Nephron progenitor cell (in vitro differentiated cells): ENCODE measurements at places on chromosomes 16 and 17.

DNA sequence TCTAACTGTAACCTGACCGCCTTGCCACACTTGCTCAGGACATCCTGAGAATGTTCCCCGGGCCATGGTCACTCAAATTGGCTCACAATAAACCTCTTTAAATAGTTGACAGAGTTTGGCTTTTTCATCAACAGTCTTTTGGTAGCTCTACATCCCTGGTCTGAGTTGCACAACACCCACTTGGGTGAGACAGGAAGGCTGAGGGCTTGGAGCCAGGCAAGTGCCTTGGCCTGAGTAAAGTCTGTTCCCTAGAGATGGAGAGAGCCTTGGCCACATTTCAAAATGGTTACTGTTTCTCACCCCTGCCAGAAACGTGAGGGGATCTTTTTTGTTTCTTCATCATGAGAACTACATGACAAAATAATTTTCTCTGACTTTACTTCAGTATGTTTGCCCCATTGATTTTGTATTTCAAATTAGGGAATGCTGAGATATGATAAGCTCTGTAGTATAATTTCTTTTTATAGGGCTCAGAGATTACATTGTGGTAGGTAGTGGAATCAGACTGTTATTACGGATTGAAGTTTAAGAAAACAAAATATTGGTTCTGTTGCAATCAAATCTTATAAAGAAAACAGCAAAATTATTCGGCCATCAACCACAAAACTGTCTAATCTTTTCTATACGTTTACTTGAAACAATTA, 53.9 kb upstream of the NETO2 start:
- no peak for DNase-seq

- DNase-seq = no peak
Observed at GRCh38 chr16:27436065-27436464, 34.1 kb downstream of the IL21R start.

DNA sequence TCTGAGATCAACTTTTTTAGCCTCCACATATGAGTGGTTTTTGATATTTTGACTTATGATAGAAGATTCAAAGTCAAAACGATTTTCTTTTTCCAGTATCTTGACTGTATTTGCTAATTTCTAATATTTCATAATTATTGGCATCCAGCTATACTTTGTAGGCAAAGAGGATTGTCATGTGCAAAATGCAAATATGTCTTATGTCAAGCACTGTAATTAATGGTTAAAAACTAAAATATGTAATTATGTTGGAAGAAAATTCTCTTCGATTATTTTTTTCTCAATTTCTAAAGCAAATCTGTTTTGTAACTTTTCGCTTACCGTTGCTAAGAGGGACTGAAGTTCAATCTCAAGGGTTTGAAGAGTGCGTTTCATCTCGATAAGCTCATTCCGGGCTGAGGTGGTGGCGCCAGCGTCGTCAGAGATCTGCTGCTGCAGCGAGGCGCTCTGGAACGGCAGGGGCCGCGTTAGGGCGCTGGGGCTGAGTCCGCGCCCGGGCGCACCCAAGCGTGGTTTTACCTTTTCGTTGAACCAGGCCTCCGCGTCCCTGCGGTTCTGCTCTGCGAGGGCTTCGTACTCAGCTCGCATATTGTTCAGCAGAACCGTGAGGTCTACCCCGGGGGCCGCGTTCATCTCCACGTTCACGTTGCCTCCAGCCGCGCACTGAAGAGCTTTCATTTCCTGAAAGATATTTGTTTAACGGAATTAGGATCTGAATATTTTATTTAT, 3.0 kb downstream of the KRT27 start:
- no peak for DNase-seq

DNA sequence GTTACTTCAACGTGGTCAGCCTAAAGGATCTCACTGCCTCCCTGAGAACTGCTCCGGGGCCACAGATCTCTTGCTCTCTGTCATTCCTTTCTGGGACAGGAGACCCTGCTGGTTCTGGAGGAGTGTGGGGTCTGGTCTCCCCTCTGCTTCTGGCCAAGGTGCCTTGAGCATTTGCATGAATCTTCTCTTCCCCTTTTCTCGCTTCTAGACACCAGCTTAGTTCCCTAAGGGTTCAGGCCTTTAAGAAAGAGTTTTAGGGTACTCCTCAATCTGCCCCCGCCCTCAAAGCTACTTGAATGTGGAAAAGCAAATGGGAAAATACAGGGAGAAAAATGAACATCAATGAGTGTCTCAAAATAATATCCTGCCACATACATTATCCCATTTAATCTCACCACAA, 48.1 kb downstream of the WSB1 start:
- no peak for DNase-seq

DNA sequence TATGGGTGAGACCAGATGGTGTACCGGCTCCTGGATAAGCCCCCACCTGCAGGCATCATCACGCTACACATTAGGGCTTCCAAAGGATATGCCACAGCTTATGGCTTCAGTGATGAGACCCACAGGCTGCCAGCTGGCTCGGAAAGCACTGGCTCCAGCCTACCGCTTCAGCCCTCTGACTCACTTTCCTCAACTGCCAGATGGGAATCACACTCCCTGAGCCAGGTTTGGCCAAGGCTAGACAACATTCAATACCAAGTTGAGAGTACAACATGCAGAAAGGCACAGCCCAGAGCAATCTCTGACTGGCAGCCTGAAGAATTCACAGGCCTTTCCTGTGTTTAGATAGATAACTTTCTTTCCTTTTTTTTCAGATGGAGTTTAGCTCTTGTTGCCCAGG, 10.3 kb downstream of the CENPV start:
- no peak for DNase-seq

DNA sequence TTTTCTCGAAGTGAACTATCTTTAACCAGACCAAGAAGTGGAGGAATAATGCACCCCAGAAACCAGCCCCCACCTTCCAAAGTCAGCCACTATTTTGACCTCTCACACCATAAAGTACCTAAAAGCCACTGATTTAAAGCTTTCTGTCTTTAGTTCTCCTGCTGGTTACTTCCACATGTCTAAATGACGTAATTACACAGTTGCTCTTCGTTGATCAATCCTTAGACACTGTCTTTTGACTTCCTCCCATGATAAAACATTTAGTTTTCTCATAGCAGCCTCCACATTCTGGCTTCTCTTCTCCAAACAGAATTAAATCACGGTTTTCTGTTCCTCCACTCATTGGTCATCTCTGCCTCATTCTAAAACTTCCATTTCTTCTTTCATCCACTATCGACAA, 294.4 kb upstream of the N4BP1 start:
- no peak for DNase-seq

- peak; percentile 40 for DNase-seq
Observed at GRCh38 chr17:6454495-6455320, 10.5 kb downstream of the PIMREG start.
